ENCODE measurements at places on chromosomes 4 and X. TPM values are rescaled to one million over a fixed set of nuclear protein-coding genes. Genes with fewer than 3 reads are reported as not detected.

- H3K27ac ChIP-seq, result no peak overlapping the region
- no peaks in the 10 kb centered on the region for H3K36me3 ChIP-seq
- no peak for DNase-seq
- H3K4me1 ChIP-seq, result no peaks in the 10 kb centered on the region
- H3K27me3 ChIP-seq, result no peaks in the 10 kb centered on the region
Observed at GRCh38 chr4:102399021-102399420, 53.7 kb upstream of the SLC39A8 start.

DNA sequence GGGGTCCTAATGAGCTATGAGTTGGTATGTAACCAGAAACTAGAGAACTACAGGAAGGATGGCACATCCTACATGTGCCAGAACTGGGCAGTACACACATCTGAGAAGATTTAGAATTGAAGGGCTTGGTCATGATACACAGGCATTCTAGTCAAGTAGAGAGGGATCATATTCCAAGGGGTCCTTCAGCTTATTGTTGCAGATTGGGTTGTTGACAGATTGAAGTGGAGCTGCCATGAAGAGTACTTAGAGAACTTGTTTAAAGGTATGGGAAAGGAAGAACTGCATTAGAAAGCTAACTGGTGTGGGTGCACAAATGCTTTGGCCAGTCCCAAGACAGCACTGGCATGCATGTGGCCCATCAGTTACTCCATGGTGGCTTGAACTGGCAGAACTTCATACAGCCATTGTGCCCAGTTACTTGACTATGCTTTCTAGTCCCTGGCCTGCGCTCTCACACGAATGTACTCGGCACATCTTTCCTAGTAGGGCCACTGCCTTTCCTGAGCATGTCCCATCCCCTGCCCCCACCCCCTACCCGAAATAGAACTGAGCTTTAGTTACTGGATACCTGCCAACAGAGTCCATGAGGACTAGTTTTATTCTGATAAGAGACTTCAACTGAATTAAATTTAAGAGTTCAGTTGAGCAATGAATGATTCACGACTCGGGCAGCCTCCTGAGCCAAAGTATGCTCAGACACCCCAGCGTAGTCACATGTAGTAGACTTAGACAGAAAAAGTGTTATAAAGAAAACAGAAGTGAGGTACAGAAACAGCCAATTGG lies 64.0 kb downstream of the CCNG2 start:
- H3K4me1 ChIP-seq, result no peaks in the 10 kb centered on the region
- H3K27me3 ChIP-seq, result no peaks in the 10 kb centered on the region
- H3K27ac ChIP-seq, result no peak overlapping the region
- H3K4me3 ChIP-seq, result no peak overlapping the region
- no peak for DNase-seq

GRCh38 chrX:133869270-133869669 lies 116.1 kb downstream of the GPC3 start:
- no peak for DNase-seq
- no peak overlapping the region for H3K4me3 ChIP-seq
- H3K27ac ChIP-seq, result no peak overlapping the region
- H3K27me3 ChIP-seq, result no peaks in the 10 kb centered on the region

DNA sequence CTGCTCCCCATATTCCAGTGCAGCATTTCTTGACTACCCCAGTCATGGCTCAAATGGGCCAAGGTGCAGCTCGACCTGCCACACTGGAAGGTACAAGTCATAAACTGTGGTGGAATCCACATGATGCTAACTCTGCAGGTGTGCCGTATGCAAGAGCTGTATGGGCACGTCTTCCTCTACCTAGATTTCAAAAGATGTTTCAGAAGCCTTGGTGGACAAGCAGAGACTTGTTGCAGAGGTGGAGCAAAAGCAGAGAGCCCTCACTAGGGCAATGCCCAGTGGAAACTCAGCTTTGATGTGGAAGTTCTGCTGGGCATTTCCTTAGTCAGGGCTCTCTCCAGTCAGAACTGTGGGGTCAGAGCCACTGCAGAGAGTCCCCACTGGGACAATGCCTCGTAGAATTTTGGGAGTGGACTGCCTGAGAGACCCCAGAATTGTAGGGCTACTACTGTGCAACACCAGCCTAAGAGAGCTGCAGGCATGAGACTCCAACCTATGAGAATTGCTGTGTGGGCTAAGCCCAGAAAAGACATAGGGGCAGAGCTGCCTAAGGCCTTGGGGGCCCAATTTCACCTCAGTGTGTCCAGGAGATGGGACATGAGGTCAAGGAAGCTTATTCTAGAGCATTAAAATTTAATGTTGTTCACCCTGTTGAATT lies 65.7 kb downstream of the BEX3 start:
- H3K4me3 ChIP-seq, result no peak overlapping the region
- no peak overlapping the region for H3K27ac ChIP-seq
- no peaks in the 10 kb centered on the region for H3K4me1 ChIP-seq
- H3K27me3 ChIP-seq, result no peaks in the 10 kb centered on the region
- no peaks in the 10 kb centered on the region for H3K36me3 ChIP-seq

DNA sequence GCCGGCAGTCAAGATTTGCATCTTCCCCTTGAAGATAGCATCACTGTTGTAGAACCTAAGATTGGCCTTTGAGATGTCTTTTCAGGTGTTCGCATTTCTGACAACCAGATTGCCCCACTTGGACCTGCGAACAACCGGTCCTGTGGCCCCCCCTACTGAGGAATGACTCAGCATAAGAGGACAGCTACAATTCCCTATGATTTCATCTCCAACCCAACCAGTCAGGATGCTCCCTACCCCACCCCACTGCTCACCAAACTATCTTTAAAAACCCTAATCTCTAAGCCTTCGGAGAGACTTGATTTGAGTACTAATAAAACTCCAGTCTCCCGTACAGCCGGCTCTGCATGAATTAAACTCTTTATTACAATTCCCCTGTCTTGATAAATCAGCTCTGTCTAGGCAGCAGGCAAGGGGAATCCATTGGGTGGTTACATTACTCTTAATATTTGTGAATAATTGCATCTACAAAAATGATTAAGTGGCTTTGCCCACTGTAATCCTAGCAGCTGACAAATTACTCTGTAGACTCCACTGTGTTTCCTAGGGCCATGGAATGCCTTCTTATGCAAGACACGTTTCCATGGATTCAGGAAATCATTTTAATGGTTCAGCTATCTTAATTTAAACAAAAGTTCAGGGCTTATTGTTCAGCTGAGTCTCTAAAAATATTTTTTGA lies 95.4 kb downstream of the GPR143 start:
- H3K4me3 ChIP-seq, result no peak overlapping the region
- H3K4me1 ChIP-seq, result peaks cover 2% of the 10 kb centered on the region
- H3K36me3 ChIP-seq, result no peaks in the 10 kb centered on the region
- H3K27me3 ChIP-seq, result no peaks in the 10 kb centered on the region
- DNase-seq, result no peak
- no peak overlapping the region for H3K27ac ChIP-seq

GRCh38 chrX:68842351-68842750 lies 13.5 kb downstream of the EFNB1 start:
- no peaks in the 10 kb centered on the region for H3K4me1 ChIP-seq
- H3K27me3 ChIP-seq, result no peaks in the 10 kb centered on the region
- no peak overlapping the region for H3K27ac ChIP-seq
- DNase-seq, result no peak
- no peaks in the 10 kb centered on the region for H3K36me3 ChIP-seq

GRCh38 chr4:52037689-52038102 lies 403 bp downstream of the SGCB start:
- H3K36me3 ChIP-seq, result no peaks in the 10 kb centered on the region
- peak; percentile 56 for DNase-seq
- peak overlapping the region; percentile 77 for H3K27ac ChIP-seq
- H3K4me3 ChIP-seq, result peak overlapping the region; percentile 76

GLRA2 gene
- total RNA-seq, result 0.15 TPM

SPANXN3 gene
- not detected for total RNA-seq

SLC25A14 gene
- 6.8 TPM for total RNA-seq

HSD17B13 gene
- 0.23 TPM for total RNA-seq

ERVMER34-1 gene
- total RNA-seq, result 3.7 TPM

SULT1E1 gene
- 0.25 TPM for total RNA-seq

MAGEB1 gene
- not detected for total RNA-seq

BRS3 gene
- 0.23 TPM for total RNA-seq

All from ovary (tissue), 10 donors.